ENCODE measurements at places on chromosomes 7 and 10.
A peak's percentile ranks its signal among the peaks of the same experiment; 100 is the strongest.

- DNase-seq = peak; percentile 82
Observed at GRCh38 chr10:102604439-102604841, 39.8 kb upstream of the TRIM8 start.

- no peak for DNase-seq
Observed at GRCh38 chr10:126302476-126302756, 85.9 kb downstream of the ADAM12 start.

DNA sequence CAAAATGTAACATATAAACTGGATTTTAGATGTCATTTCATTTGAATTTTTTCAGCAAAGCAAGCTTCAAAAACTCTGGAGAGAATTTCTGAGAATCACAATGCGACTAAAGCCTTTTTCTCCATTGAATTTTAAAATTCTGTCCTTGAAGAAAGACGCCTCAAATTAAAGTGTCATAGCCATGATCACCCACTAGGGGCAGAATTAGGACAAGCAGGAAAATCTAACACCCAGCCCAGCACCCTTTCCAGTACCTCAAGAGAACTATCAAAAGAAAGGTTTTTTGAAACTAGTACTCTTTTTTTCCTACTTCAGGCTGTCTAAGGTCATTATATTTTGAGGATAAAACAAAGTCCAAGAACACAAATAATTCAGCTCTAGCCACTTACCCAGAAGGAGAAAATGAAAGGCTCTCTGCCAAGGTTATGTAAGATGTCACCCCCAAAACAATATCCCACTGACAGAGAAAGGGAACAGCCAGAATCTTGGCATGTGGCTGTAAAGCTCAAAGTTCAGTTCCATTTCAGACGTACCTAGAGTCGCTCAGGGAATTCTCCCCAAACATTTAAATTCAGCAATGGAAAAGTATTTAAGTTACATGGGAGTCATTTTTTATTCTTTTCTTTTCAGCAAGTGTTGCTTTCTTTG, 299.4 kb downstream of the SNX13 start:
- DNase-seq = peak; percentile 64

DNA sequence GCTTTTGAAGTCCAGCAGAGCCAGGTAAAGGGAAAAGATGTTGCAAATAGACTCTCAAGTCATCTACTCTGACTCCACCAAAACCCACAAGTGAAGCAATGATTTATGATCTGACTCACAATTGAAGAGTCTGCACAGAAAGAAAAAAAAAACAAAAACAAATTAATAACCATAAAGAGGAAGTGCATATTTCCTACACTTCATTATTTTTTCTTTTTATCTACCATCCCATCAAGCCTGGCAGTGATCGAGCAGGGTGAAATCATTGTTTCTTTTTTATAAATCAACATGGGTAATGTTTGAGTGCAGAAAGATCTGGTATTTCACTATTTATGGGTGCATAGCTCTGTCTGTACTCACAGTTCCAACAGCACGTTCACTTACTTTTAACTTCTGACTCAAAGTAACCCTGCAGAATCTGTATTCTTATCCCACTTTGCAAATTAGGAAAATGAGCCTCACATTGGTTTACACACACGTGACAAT, 829.0 kb downstream of the TNS3 start:
- DNase-seq = peak; percentile 87

DNA sequence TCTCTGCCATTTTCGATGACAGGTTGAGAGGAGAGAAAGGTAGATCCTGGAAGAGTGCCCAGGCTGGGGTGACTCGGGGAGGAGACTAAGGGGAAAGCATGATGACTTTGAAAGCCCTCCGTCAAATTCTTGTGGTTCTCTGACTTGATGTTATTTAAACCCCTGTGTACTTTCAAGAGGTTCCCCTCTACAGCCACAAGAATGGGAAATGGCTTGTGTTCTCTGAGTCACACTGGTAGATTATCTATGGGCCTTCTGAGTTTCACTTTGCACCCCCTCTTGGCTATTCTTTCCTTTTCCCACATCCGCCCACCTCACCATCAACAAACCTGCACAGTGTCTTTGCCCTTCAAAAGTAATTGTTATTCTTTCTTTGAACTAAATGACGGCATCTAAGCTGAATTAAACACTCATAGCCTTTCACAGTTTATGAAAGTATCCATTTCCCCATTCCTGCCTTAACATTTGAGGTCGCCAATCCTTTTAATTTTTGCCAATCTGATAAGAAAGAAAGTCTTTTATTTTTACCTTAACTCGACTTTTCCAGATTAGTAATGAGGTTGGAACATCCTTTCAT, 24.1 kb downstream of the PRF1 start:
- DNase-seq = peak; percentile 100

DNA sequence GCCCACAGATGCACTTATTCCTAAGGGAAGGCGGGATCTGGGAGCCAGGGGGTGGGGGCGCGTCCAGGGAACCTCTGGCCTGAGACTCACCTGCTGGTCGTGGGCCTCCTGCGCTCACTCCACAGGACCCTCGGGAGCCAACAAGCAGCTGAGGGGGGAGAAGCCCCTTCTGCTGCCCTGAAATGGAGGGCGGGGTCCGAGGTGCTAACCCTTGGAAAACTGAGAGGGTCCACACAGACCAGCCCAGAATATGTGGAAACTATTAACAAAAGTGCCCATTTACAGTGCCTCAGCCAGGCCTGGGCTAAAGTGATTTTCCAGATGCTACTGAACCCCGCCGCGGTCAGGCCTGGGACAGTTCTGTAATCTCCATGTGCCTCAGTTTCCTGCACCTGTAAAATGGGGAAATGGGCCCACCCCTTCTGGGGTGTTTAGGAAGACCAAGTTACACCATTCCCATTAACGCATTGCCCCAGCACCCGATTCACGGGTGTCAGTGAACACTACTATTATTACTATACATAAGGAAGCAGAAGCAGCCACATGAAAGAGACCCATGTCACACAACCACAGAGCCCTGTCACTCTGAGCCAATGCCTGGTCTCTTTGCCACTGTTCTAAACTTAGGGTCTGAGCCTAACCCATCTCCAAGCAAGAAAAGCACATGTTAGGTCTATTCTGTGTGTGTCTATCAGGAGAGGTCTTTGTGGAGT, 630 bp upstream of the VSTM4 start:
- DNase-seq = no peak

DNA sequence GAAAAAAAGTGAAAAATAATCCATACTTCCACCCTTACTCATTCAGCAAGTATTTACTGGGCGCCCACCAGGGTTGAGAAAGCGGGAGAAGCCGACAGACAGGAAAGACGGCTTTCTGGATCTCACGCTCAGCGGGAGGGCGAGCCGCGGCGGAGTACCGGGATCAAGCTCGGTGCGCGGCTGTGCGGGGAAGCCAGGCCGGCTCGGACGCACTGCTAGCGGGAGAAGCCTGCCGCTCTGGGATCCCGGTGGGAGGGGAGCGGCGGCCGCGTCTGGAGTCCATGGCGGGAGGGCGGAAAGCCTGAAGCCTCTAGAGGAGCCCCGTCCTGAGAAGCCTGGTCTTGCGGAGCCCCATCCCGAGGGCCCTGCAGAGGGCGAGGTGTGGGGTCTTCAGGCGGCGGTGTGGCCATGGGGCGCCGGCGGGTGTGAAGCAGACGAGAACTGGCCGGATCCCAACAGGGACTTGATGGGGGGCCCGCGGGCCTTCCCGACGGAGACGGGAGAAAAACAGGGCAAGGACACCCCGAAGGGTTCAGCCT, 82.9 kb downstream of the VIPR2 start:
- DNase-seq = peak; percentile 35

DNA sequence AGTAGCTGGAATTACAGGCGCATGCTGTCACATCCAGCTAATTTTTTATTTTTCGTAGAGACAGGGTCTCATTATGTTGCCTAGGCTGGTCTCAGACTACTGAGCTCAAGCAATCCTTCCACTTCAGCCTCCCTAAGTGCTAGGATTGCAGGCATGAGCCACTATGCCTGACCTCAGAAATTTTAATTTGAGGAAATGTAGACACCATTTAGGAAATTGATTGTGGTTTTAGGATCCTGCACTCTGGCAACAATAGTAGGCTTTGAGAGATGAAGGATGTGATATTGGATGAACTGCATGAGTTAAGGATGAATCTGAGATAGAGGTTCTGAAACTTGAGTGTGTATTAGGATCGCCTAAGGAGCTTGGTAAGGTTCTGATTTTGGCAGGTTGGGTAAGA, 66.5 kb downstream of the PPP1R9A start:
- DNase-seq = no peak

DNA sequence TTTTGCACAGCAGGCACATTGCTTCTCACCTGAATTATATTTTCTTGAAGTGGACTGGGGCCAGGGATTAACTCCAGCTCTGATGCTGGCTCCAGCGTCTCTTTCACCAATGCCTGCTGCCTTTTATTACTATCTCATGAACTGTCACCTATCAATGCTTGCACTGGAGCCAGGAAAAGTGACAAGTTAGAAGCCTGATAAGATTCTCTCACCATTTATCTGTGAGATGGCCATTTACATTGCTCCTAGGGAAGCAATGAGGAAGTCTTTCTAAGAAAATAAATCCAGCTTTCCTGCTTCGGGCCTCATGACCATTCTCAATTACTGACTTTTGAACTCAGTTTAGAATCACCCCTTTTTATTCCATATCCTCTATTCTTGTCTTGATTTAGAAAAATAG, 48.5 kb upstream of the LRRTM3 start:
- DNase-seq = no peak

GRCh38 chr10:112402917-112403316, 29.0 kb downstream of the ACSL5 start:
- DNase-seq = no peak

GRCh38 chr7:151801782-151802468, 75.0 kb downstream of the PRKAG2 start:
- DNase-seq = no peak

DNA sequence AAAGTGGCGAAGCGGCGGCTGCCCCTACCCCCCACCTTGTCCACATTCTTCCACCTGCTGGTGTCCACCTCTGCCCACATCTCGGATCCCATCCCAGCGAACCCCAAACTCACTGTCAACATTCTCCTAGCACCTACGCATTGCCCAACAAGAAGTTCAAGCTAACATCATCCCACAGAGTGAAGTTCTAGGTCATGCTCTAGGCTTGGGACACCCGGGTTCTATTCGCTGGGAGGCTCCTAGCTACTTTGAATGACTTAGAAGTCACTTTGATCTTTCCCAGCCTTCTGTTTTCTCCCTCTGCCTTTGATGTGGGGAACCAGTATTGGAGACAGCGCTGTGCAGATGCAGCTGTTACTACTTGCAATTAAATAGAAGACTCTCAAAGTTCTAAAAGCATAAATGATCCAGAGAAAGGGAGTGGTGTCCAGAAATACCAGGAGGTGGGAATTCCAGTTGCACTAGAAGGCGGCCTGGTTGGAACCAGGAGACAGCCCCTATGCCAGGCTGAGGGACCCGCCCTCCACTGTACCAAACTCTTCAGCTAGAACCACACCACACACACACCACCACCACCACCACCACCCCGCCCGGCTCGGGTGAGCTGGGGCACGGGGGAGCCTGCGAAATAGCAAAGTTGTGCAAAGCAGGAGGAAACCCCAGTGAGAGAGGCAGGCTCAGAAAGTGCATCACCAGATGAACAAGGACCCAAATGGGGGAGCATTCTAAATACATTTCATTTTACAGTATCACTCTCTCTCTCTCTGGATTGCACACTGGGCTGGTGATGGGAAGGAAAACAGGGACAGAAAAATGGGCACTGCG, 5.5 kb upstream of the VGF start:
- no peak for DNase-seq

DNA sequence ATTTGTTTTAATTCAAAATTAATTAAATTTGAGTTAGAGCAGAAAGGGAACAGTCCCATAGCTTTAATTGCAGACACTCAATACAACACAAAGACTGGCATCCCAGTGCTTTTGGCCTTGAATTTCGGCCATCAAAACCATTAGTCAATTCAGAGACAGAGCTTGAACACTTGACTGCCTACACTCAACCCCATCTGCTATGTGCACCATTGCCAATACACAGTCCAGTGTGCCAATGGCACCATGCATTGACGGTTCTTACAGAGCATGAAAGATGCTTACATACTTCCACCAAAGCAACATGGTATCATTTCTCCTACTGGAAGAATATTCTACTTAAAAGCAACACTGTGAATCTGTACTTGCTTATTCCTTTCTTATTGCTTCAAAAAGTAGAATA, 43.6 kb upstream of the LRRTM3 start:
- no peak for DNase-seq

- no peak for DNase-seq
Observed at GRCh38 chr7:15681186-15681585, 5.3 kb downstream of the MEOX2 start.

DNA sequence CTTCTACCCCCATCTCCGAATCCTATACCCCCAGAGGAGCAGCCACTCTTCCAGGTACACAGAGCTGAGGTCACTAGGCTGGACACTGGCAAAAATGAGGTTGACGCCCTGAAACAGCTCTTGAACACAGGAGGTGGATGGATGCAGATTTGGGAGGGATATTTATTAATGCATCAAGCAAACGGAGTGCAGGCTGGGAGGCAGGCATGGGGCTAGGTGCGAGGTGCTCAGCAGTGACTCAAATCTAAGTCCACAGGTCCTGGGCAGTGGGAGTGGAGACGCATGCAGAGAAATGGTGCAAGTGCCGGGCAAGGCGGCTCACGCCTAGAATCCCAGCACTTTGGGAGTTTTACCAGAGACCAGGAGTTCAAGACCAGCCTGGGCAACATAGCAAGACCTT, 11.0 kb downstream of the GUSB start:
- no peak for DNase-seq

DNA sequence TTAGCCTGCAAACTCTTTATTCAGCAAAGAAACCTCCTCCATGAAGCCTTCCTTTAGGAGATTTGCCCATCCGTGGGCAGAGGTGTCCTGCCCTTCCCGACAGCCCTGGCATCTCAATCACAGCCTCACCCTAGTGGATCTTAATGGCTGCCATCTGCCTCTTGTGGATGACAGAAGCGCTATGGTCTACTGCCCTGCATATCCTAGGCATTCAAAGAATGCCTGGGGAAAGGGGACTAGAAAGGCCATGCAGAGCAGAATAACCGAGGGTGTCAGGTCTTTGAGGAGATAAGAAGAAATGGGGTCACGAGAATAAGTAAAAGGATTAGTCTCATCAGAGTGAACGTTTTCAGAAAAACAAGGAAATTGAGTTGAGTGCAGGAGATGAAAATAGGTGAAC, 57.7 kb upstream of the SPOCK2 start:
- no peak for DNase-seq

DNA sequence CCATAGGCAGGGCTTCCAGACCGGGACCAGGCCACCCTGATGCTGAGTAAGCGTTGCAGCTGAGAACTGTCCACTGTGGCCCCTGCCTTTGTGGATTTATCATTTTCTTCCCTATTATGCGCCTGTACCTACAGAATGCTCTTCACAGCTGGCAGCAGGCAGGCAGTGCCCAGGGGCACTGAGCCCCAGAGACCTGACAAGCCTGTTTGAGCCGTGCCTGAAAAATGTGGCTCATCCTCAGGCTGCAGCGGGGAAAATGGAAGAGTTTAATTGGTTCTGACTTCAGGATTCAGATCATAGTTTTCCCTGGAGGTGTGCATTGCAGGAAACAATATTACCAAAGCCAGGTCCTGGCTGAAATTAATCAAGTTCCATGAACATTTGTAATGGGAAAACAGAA, 200.2 kb downstream of the ZNF438 start:
- no peak for DNase-seq

DNA sequence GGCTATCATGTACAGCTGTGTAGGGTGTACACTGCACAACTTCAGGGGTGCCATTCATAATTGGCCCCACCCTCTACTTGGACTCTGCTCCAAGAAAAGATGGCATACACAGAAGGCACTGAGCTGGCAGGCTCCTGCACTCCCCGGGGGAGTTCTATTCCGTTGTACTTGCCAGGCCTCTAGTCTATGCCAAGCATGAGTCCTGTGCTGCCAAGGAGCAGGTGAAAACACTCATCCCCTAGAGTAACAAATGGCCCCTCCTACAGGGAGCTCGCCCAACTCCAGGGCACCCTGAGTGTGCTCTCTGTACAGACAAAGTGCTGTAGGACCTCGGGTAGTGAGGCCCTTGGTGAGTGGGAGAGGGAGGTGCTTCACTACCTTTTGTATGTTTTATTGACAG, 127.2 kb downstream of the SLIT1 start:
- no peak for DNase-seq

Data from PC-3 (cell line).